Activated T-helper 2 cell treated with anti-CD3 and anti-CD28 coated beads, Interferon-gamma antibody, Interleukin-2, Interleukin-4, amounts not matched to agents 10 μg/mL and 5 μg/mL and 100 μg/mL, durations not matched to agents 14 hours and 24 hours and 36 hours (primary cell): ENCODE measurements at places on chromosomes 11 and 22.
A peak's percentile ranks its signal among the peaks of the same experiment; 100 is the strongest.

DNA sequence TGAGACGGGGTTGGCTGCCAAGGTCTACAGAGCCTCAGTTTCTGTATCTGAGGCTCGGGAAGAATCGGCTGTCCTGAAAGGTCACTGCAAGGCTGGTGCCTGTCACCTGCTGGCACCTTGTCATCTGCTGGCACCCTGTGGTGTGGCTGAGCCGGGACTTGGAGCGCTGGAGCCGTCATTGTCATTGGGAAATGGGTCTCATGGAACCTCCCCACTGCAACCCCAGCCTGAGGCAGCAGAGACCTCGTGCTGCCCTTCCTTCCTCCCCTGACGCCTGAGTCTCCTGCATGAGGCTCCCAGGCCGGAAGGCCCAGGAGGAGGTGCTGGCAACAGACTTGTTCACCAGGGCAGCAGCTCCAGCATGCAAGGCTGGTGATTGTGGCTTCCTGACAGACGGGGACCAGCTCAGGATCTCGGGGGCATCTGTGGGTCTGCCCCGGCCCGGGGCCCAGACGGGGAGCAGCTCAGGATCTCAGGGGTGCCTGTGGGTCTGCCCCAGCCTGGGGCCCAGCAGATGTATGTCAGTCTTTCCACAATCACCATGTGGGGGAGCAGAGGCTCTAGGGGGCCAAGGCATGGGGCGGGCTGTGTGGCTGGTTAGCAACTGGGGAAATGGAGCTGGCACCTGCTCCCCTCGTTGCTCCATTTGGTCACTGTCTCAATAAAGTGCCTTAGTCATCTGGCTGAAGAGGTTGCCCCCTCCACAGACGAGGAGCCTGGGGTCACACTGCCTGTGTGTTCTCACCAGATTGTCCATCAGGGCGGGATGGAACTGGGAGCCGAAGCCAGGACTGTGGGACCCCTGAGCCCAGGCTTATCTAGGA, 668.7 kb downstream of the BRD1 start:
- H3K36me3 ChIP-seq = no peaks in the 10 kb centered on the region
- H3K27me3 ChIP-seq = no peaks in the 10 kb centered on the region
- no peak overlapping the region for H3K27ac ChIP-seq
- H3K4me3 ChIP-seq = no peak overlapping the region

DNA sequence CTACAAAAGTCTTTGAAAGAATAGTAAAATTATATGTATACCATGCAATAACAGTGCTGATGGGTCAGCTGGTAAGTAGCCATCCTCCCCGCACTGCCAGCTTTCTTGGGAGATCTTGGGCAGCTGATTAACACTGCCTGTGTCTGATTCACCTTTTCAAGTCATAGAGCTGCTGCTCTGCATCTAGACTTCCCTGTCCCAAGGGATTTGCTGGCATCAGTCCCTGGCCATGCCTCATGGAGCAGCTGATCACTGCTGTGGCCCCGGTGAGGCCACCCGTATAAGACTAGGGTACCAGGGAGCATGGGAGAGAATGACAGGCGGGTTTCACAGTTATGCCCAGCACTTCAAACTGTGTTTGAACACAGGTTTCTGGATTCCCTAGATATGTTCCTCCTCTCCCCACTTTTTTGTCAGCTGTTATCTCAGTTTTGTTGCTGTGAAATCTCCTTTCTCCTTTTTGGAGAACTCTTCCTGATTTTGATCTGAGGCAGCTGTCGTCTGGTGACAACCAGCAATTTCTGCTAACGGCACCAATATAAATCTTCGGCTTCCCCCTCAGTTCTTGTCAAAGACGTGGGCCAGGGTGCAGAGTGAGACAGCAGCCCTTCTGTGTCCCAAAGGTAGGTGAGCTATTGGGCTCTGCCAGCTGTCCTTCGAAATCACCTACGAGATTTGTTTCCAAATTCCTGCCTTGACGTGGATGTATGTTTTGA, 438.9 kb downstream of the NTM start:
- no peaks in the 10 kb centered on the region for H3K27me3 ChIP-seq
- no peak overlapping the region for H3K4me3 ChIP-seq
- DNase-seq = no peak
- no peaks in the 10 kb centered on the region for H3K36me3 ChIP-seq
- H3K27ac ChIP-seq = no peak overlapping the region
- no peaks in the 10 kb centered on the region for H3K4me1 ChIP-seq

DNA sequence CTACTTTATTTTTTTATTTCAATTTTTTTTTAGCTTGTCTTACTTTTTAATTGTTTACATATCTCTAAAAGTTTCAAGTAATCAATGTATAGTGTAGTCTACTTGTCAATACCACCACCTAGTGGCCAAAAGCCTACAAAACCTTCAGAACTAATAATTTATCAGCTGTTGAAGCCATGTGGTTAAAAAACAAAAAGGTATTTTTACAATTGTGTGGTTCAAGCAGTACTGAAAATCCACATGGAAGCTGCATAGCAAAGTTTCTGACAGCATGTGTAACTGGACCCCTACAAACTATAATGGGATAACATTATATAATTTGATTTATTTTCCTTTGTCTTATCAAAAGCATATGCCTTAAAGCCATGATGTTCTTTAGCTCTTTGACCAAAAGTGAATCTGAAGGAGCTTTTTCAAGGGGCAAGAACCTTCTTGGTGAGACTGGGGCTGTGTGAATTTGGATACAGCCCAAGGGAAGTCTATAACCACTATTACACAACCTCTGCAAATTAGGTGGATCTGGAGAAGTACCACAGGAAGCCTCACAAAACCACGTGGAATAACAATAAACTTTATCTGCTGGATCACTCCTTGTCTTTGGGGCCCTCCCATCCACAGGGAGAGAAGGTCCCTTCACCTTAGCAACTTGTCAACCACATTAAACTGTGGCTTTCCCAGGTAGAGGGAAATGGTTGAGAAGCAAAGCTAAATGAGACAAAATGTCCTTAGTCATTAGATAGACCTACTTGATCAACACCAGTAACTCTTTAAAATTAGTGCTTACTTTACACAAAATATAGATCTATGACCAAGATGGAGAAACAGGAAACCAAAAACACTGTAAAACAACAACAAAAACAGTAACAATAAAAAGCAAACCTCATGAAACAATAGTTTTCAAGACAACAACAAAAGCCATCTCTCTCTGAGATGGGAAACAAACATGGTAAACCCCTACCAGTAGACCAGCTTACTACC, 9.9 kb downstream of the NARS2 start:
- peak overlapping the region; percentile 76 for H3K27ac ChIP-seq
- H3K27me3 ChIP-seq = no peaks in the 10 kb centered on the region
- peak; percentile 26 for DNase-seq
- H3K4me3 ChIP-seq = no peak overlapping the region

DNA sequence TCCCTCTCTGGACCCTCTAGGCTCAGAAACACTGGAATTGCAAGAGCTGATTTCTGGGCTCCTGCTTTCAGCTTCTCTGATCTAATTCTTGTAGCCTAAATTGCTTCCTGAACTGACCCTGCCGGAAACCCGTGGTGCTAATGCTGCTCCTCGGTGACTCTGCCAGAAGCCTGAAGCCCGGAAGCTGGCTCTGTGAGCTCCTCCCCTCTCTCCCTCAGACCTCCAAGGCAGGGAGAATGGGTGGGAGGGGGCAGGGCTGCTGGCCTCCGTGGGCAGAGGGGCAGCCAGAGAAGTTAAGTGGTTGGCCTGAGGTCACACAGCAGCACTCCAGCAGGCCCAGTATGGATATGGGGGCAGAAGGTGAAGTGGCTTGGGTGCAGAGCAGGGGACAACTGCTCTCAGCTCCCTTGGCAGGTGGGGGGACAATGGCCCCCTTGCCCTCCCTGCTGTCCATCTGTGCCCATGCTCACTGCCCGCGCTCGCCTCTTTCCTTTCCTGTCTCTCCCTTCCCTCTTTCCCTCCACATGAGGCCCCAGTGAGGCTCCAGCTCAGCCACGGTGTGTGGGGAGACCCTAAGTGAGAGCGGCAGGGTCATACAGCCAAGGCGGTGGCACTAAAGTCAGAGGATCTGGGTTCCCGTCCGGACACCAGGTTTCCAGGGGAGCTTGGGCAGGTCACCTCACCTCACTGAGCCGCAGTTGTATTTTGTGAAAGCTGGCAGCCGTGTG, 16.2 kb downstream of the CAPN5 start:
- no peaks in the 10 kb centered on the region for H3K36me3 ChIP-seq
- H3K27me3 ChIP-seq = peaks cover 3% of the 10 kb centered on the region
- H3K27ac ChIP-seq = peak overlapping the region; percentile 92
- peak; percentile 41 for DNase-seq

DNA sequence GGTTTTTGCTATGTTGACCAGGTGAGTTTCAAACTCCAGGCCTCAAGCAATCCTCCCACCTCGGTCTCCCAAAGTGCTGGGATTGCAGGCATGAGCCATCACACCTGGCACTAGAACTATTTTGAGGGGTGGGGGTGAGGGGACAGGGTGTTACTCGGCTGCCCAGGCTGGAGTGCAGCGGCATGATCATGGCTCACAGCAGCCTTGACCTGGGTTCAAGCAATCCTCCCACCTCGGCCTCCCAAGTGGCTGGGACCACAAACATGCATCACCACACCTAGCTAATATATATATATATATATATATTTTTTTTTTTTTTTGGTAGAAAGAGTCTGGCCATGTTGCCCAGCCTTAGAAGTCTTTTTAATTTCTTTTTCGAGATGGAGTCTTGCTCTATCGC, 17.1 kb upstream of the IFITM3 start:
- no peak overlapping the region for H3K4me3 ChIP-seq
- H3K4me1 ChIP-seq = peaks cover 28% of the 10 kb centered on the region
- DNase-seq = no peak
- peaks cover 2% of the 10 kb centered on the region for H3K27me3 ChIP-seq

DNA sequence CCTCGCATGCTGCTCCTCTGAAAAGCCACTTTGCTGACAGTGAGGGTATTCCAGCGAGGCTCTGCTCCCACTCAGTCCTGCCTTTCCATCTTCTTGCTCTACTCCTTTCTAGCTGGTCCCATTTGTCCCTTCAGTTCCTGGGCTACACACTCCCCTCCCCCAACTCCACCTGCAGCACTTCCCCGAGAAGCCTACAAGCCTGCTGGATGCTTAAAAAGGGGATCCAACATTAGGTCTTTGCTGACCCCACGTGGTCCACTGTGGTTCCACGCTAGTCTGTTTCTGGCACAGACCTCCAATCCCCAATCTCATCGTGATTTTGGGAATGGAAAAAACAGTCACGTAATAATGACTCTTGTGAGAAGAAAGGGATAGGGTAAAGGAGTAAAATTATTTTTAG, 121.6 kb upstream of the SNX19 start:
- H3K27me3 ChIP-seq = no peaks in the 10 kb centered on the region
- no peaks in the 10 kb centered on the region for H3K4me1 ChIP-seq
- H3K27ac ChIP-seq = no peak overlapping the region
- no peak overlapping the region for H3K4me3 ChIP-seq

DNA sequence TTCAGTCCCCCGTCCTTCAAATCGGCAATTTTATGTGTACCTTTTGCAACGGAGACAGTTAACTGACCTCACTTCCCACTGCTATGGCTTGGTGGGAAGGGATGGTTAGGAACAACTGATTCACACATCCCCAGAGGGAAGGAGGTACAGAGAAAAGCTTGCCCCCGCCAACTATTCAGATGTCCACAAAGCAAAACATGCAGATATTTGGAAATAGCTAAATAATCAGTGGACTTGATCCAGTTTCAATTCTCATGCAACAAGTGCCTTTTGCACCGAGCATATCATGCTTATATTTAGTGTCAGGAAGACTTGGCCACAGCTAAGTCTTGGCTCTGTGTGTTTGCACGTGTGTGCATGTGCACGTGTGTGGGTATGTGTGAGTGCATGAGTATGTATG, 144.6 kb downstream of the SNX19 start:
- H3K27me3 ChIP-seq = peaks cover 2% of the 10 kb centered on the region
- no peak overlapping the region for H3K27ac ChIP-seq
- DNase-seq = no peak
- H3K4me1 ChIP-seq = no peaks in the 10 kb centered on the region
